H9 (cell line): ENCODE measurements at places on chromosomes 11 and 22. TPM values are rescaled to one million over a fixed set of nuclear protein-coding genes. Genes with fewer than 3 reads are reported as not detected.

Gene FUT4
- 5.3 and 5.4 TPM in 2 replicates for total RNA-seq

Gene OR8G1
- total RNA-seq = not detected in 2 replicates

Gene C11orf91
- not detected in 2 replicates for total RNA-seq

Gene ADM2
- 11.4 and 11.9 TPM in 2 replicates for total RNA-seq

Gene YWHAH
- total RNA-seq = 231 and 250 TPM in 2 replicates

Gene PIH1D2
- total RNA-seq = 1.1 and 1.4 TPM in 2 replicates

Gene C1QTNF4
- total RNA-seq = 5.7 and 8.7 TPM in 2 replicates

GRCh38 chr11:19816817-19817216, 104.2 kb downstream of the NAV2 start:
- peak overlapping the region; percentile 72 for H3K4me3 ChIP-seq
- H3K4me1 ChIP-seq = peaks cover 40% of the 10 kb centered on the region
- peaks cover 12% of the 10 kb centered on the region for H3K36me3 ChIP-seq
- H3K27me3 ChIP-seq = no peaks in the 10 kb centered on the region

DNA sequence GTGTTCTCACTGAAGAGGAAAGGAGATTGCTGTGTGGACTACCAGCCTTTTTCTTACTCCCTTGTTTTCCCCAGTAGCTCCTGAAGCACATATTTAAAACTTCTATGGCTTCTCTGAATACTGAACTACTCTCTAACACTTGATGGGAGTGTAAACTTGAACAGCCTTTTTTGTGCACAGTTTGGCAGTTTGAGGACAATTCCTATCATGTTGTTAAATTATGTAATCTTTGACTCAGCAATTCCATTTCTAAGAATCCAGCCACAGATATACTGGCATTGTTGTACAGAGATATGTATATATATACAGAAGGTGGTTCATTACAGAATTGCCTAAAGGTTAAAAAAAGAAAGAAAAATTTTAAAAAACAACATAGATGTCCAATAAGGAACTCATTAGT, 47.1 kb upstream of the EED start:
- H3K27me3 ChIP-seq = no peaks in the 10 kb centered on the region
- no peak overlapping the region for H3K27ac ChIP-seq
- H3K4me3 ChIP-seq = no peak overlapping the region
- DNase-seq = no peak
- no peaks in the 10 kb centered on the region for H3K36me3 ChIP-seq

GRCh38 chr11:69968396-69969347, 109.4 kb upstream of the ANO1 start:
- no peaks in the 10 kb centered on the region; the same call in none of the 2 replicates for H3K4me1 ChIP-seq
- no peak overlapping the region for H3K27ac ChIP-seq
- no peak overlapping the region for H3K4me3 ChIP-seq
- no peak for DNase-seq

DNA sequence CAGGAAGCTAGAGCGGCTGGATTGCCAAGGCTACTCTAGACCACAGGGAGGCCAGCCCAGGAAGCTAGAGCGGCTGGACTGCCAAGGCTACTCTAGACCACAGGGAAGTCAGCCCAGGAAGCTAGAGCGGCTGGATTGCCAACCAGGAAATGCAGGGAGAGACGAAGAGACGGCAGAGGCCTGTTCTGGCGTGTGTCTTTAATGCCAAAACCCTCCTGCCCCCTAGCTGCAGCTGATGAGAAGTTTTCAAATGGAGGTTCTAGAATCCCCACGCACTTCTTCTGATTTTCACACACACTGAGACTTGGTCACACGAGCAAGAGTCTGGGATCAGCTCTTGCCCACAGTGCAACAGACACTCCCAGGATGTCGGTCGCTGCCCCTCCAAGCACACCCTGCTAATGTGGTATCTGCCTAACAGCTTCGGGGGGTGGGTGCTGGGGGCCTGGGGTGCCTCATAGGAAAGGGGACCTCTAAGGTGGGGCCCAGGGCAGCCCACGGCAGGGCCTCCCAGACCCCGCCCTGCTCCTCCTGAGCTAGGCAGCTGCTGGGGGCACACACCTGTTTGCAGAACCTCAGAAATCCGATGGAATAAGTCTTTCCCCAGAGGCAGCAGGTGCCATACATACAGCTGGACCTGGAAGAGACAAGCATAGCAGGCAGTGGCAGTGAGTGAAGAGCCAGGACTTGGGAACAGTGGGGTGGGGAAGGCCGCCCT, 28.5 kb downstream of the MAFF start:
- no peak overlapping the region for H3K4me3 ChIP-seq
- H3K27me3 ChIP-seq = no peaks in the 10 kb centered on the region
- peak; percentile 70 for DNase-seq
- peaks cover 67% of the 10 kb centered on the region for H3K36me3 ChIP-seq

- no peak overlapping the region for H3K4me3 ChIP-seq
- no peaks in the 10 kb centered on the region for H3K27me3 ChIP-seq
- H3K4me1 ChIP-seq = no peaks in the 10 kb centered on the region; the same call in 1 of the 2 replicates
- no peak overlapping the region for H3K27ac ChIP-seq
- DNase-seq = no peak
These were observed 29.5 kb upstream of the ANO5 start for GRCh38 chr11:22163394-22163797.

GRCh38 chr11:5646139-5646538, 21.3 kb downstream of the TRIM34 start:
- no peaks in the 10 kb centered on the region for H3K27me3 ChIP-seq
- H3K36me3 ChIP-seq = no peaks in the 10 kb centered on the region
- H3K4me3 ChIP-seq = no peak overlapping the region
- no peak overlapping the region for H3K27ac ChIP-seq
- no peak for DNase-seq
- no peaks in the 10 kb centered on the region for H3K4me1 ChIP-seq

DNA sequence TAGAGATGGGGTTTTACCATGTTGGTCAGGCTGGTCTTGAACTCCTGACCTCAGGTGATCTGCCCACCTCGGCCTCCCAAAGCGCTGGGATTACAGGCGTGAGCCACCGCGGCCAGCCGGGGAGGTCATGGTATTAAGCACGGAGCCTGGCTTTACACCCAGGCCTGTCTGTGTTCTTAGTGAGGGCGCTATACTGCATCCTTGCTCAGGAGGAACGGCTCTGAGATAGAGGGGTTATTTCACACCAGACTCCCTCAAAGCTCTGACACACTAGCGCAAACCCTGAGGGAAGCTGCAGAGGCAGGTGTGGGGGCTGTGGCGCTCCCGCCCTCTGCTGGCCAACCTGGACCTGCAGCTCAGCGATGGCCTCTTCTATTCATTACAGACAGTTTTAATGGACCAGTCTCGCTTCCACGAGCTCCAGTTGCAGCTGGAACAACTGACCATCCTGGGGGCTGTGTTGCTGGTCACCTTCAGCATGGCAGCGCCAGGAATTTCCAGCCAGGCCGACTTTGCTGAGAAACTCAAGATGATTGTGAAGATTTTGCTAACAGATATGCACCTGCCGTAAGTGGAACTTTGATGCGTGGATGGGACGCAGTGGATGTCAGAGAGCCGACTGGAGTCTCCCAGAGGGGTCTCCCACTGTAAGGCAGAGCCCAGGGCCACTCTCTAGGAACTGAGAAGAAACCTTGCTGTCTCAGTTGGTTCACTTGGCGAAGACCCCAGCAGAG, 26.2 kb downstream of the TCP11L1 start:
- H3K4me3 ChIP-seq = no peak overlapping the region
- no peak overlapping the region for H3K27ac ChIP-seq
- no peaks in the 10 kb centered on the region for H3K27me3 ChIP-seq

DNA sequence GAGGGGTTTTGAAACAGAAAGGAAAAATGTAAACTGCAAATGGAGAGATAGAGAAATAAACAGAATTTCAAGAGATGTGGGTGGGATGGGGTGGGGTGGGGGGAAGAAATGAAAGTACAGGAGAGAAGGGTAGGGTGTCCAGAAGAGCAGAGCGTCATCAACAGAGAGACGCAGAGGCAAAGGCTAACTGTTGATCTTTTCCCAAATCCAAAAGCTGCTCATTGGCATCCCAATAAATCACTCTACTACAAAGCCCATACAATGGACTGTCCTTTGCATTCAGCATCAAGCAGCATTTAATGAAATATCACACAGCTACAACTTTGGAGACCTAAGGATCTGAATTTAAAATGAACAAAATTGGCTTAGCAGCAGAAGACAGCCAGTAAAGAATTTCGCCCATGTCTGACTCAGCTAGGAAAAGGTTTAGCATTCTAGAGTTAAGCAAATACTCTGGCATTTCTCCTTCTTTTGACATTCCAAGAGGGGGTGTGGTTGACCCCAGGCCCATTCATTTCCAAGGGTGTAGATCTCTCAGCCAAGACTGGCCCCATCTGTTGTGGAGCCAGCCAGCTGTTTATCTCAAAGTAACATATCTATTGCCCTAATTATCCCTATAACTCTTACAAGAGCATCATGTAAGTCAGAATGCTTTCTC, 1.5 kb downstream of the RAB30 start:
- DNase-seq = peak; percentile 40
- H3K4me1 ChIP-seq = peaks cover 2% of the 10 kb centered on the region; the same call in 1 of the 2 replicates
- H3K36me3 ChIP-seq = peaks cover 14% of the 10 kb centered on the region; the same call in 2 of the 3 replicates
- H3K27ac ChIP-seq = no peak overlapping the region

DNA sequence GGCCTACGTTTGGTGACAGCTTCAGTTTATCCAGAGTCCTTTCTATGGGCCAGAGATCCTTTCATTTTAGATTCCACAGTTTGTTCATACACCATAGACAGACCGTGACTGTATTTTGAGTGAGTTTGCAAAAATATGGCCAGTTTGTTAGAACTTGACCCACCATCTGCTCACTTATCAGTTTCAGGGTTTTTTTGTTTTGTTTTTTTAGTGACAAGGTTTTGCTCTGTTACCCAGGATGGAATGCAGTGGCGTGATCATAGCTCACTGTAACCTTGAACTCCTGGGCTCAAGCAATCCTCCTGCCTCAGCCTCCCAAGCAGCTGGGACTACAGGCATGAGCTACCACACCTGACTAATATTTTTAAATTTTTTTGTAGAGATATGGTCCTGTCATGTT, 9.1 kb upstream of the CKAP5 start:
- no peak overlapping the region for H3K4me3 ChIP-seq
- H3K27me3 ChIP-seq = no peaks in the 10 kb centered on the region
- no peak for DNase-seq
- no peak overlapping the region for H3K27ac ChIP-seq

DNA sequence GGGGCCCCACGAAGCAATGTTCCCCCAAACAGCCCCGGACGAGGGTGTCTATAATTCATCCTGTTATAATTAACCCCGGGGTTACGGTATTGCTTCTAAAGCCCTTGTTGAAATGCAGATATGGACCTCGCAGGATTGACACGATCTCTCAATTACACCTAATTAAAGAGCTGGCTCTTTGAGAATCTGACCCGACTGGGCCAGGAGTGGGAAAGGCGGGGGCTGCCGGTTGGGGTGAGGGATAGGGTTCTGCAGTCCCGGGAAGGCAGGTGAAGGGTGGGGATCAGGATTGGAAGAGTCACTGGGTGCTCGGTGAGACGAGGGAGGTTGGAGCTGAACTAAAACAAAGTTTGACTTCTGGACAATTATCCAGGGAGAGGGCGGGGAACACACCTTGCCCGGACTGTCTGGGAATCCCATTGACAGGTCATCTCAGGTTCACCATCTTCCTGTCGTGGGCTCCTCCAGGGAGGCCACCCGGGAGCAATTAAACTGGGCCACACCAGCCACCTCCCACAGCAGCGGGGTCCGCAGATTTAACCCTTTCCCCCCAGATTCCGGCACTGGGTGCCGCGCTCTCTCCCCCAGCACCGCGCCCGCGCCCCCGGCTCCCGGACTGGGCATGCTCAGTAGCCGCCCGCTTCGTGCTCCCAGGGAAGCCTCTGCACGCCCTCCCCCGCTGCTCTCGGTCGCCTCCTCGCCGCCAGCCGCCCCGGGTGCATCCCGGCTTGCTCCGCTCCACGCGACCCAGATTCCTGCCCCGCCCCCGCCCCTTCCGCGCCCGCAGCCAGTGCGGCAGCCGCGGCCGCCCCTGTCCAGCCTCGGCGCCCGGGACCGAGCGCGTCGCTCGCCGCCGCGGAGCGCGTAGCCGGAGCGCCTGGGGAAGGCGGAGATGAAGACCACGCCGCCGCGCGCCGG, at the start of gene ELMOD1:
TSS of gene ELMOD1 (plus strand) at position 688 of the 918 bp plus-strand sequence. CDS start 27,043 bp downstream, outside the sequence.
- H3K4me1 ChIP-seq = peaks cover 7% of the 10 kb centered on the region; the same call in 1 of the 2 replicates
- no peak within 1 kb of the TSS for H3K27ac ChIP-seq
- peak within 1 kb of the TSS; percentile 65 for H3K4me3 ChIP-seq
- no peaks in the 10 kb centered on the region for H3K36me3 ChIP-seq
- peak; percentile 63 for DNase-seq

GRCh38 chr22:43042101-43042780, 27.3 kb upstream of the PACSIN2 start:
- no peak overlapping the region for H3K4me3 ChIP-seq
- no peak for DNase-seq
- no peaks in the 10 kb centered on the region for H3K27me3 ChIP-seq
- H3K36me3 ChIP-seq = no peaks in the 10 kb centered on the region
- no peaks in the 10 kb centered on the region for H3K4me1 ChIP-seq
- no peak overlapping the region for H3K27ac ChIP-seq
